Activated B cell treated with CpG ODN at 0.5 μM for 24 hours (primary cell): ENCODE measurements at places on chromosomes 7 and 10.

GRCh38 chr10:78004215-78005026 is 24.9 kb downstream of the POLR3A start:
- DNase-seq: no peak
- no peak overlapping the region for H3K27ac ChIP-seq
- H3K27me3 ChIP-seq: no peaks in the 10 kb centered on the region
- H3K4me1 ChIP-seq: no peaks in the 10 kb centered on the region
- no peak overlapping the region for H3K4me3 ChIP-seq
- H3K36me3 ChIP-seq: peaks cover 84% of the 10 kb centered on the region

DNA sequence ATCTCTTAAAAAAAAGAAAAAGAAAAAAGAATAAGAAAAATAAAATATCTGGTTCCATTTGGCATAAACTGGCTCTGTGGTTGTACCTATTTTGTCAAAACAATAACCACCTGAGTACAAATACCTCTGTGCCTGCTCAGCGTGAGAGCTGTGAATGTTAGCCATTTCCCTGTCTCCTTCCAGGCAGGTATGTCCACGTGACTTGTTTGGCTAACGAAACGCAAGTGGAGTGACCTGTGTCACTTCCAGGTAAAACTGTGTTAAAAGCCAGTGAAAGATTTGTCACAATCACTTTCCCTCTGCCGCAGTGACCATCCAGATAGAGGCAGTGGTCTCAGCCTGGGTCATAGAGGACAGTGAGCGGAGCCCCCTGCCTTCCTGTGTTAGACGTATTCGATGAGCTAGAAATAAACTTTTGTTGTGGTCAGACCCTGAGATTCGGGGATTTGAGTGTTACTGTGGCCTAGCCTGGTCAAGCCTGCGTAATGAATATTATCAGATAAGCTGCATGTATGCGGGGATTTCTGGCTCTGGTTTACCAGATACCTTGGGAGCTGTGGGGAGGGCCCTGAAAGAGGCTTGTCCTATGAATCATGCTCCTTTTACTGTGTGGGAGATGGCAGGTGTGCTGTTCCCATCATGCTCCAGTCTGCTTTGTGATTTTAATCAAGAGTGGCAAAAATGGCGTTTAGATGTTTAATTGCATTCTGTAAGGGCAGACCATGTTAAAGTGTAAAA is 3.8 kb downstream of the PTER start:
- no peak for DNase-seq
- H3K27ac ChIP-seq: no peak overlapping the region
- no peaks in the 10 kb centered on the region for H3K27me3 ChIP-seq
- peaks cover 48% of the 10 kb centered on the region for H3K4me1 ChIP-seq

GRCh38 chr7:29798422-29798821 is 7.9 kb upstream of the WIPF3 start:
- H3K4me1 ChIP-seq: no peaks in the 10 kb centered on the region
- no peak overlapping the region for H3K4me3 ChIP-seq
- DNase-seq: no peak

- no peak overlapping the region for H3K27ac ChIP-seq
- DNase-seq: no peak
- H3K27me3 ChIP-seq: peaks cover 25% of the 10 kb centered on the region
- H3K36me3 ChIP-seq: no peaks in the 10 kb centered on the region
- H3K4me3 ChIP-seq: no peak overlapping the region
- H3K4me1 ChIP-seq: no peaks in the 10 kb centered on the region
These were observed 15.0 kb downstream of the ADRA2A start for GRCh38 chr10:111091833-111092232.

GRCh38 chr7:1954366-1955004 is 278.3 kb downstream of the MAD1L1 start:
- H3K4me1 ChIP-seq: peaks cover 9% of the 10 kb centered on the region
- H3K27ac ChIP-seq: no peak overlapping the region
- peaks cover 27% of the 10 kb centered on the region for H3K36me3 ChIP-seq
- no peaks in the 10 kb centered on the region for H3K27me3 ChIP-seq
